ENCODE measurements at places on chromosomes 16 and 17.

GRCh38 chr16:53632526-53632925, 71.1 kb downstream of the RPGRIP1L start:
- DNase-seq: no peak

DNA sequence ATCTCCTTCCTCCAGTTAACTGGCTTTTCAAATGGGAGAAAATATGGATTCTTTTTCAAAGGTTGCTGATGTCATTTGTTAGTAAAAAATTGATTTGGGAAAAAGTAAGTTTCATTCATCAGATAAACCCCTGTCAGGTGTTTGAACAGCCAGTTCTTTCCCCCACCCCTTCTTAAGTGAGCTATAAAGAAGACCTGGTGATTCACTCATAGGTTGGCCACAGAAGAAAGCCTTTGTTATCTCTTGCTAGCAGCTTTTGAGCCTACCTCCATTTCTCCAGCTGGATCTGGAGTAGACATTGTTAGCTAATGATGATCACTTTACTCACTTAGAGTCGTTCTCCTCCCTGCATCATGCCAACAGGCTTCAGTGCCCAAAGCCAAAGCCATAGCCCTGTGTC, 63.0 kb downstream of the NLK start:
- DNase-seq: no peak

- no peak for DNase-seq
Observed at GRCh38 chr17:35618628-35619027, 31.5 kb downstream of the AP2B1 start.

DNA sequence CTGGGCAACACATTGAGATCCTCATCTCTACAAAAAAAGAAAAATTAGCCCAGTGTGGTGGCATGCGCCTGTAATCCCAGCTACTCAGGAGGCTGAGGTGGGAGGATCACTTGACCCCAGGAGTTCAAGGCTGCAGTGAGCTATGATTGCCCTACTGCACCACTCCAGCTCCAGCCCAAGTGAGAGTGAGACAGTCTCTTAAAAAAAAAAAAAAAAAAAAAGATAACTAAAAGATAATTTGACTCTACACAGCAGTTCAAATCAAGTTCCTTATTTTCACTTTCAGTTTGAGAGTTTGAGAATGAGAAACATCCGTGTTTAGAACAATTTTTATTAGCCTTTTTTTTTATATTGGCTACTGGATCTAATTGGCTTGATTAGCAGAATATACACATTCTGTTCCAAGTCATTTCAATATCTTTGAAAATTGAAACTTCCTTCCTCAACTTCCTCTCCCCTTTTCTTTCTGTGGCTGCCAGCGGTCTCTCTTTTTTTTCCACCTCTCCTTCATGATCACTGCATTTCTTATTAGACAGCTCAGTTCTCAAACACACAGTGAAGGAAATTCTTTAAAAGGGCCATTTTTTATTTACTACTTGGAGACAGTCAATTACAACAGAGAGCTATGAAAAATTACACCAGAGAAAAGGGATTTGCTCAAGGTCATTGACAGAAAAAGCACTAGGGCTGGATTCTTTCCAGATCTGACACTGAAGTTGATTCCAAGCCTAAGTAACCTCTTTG, 4.5 kb upstream of the ACSF2 start:
- DNase-seq: no peak

DNA sequence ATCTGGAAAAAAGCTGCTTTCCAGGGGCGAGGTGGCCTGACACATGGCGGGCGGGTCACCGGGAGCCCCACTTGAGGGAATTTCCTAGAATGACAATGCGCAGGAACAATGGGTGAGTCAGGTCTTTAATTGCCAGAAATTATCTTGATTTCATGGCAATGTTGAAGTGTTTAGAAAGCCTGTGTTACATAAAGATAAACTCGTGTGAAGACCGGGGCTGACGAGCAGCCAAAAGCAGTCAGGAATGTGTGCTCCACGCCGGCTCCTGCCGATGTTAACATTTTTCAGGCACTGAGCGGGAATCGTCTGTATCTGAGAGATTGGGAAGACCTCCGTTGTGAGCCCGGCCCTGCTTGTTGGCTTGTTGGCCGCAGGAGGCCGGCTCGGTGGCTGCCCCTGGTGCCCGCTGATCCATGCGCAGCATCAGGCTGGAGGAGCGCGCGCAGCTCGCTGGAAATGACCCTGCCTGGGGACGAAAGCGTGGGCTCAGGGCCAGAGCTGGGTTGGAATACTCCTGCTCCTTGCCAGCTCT, 353.1 kb downstream of the FOXL1 start:
- DNase-seq: no peak

- DNase-seq: no peak
Observed at GRCh38 chr16:83806036-83806435, 1.7 kb upstream of the HSBP1 start.

- no peak for DNase-seq
Observed at GRCh38 chr16:70375636-70376611, 29.2 kb downstream of the DDX19A start.

DNA sequence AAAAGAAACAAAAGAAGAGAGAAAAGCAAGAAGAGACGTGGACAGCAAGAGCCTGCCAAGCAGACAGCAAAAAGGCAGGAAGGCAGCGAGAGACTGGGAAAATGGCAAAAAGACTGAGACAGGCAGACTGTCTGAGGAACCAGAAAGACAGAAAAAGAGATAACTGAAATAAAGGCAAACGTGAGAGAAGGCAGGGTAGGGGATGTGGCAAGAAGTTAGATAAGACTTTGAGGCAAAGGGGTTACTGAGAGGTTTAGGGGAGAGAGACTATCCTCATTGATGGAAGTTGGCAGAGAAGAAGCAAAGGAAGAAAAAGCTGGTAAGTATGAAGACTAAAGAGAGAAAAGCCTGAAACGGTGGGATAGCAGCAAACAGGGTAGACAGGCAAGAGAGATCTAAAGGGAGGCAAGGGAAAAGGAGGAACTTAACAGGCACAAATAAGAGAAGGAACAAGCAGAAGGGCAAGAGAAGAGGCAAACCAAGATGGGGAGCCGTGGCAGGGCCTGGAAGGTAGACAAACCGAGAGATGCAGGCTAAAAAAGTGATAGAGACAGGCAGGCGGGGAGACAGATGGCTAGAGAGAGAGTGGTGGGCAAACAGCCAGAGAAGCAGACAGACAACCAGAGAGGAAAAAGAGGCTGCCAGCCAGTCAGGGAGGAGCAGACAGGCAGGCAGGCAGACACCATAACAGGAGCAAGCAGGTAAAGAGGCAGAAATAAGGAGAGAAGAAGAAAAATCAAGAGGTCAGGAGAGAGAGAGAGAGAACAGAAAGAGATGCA, 7.1 kb upstream of the CHD3 start:
- DNase-seq: no peak

- DNase-seq: peak; percentile 83
Observed at GRCh38 chr16:66484453-66485213, 57.5 kb downstream of the BEAN1 start.

GRCh38 chr16:67163164-67163998, 1.2 kb upstream of the HSF4 start:
- DNase-seq: no peak

- no peak for DNase-seq
Observed at GRCh38 chr17:78706271-78706915, 75.7 kb downstream of the CYTH1 start.

DNA sequence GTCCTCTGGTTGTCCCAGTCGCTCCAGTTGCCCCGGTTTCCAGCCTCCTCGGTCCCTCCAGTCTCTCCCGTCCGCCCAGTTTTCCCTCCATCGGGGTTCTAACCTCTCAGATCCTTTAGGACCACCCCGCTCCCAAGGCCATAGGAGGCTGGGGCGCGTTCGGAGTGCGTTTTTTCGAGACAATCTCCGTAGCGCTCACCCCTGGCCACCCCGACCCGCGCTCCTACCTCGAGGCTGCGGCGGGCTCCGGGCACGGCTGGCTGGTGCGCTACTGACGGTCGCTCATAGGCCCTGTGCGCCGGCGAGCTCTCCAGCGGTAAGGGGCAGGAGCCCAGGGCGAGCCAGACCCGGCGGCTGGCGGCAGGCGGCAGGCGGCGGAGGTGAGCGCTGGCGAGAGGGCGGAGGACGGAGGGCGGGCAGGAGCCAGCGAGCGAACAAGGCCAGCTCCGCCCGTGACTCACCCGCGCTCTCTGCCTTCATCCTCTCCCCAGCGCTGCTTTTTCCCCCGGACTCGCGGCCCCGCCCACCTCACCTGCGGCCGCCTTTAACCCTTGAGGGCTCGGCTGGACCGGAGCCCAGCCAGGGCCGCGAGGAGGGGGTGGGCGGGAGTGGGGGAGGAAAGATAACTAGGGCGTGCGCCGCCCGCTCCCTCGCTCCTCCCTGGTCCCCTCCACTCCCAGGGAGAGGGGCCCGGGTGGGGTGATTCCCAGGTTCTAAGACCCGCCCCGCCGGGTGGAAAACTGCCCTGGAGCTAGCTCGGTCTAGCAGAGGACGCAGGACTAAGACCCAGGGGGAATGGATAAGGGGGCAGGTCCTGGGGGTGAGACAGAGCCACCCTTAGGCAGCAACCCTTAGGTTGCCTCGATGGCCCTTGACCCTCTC, at the start of gene SP6:
TSS of gene SP6 (minus strand) at position 472 of the 882 bp plus-strand sequence. CDS start 2,734 bp downstream, outside the sequence.
- DNase-seq: no peak

- DNase-seq: no peak
Observed at GRCh38 chr17:46001390-46002310, 2.6 kb downstream of the STH start.

DNA sequence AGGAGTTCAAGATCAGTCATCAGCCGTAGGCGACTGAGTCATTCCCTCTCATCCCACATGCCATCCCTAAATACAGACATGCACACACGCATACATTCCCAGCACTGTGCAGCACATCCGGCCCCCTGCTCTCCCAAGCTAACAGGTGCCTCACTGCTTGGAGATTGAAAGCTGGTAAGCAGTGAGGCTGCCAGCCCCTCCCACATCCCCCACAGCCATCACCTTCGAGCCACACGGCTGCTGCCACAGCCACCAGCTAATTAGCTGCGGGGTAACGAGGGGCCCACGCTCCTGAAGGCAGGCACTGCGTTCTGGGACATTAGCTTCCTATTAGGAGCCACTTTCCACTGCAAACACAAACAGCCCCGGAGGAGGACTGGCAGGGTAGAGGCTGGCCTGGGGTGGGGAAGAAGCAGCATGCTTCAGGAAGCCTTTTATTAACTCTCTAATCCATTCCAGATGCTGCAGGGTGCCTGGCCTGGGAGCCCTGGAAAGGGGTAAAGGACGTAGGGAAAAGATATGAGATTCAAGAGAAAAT, 179.6 kb downstream of the CCT6B start:
- no peak for DNase-seq

- DNase-seq: no peak
Observed at GRCh38 chr17:78130437-78131101, at the start of gene TMC8. TMC8 (plus strand) TSS chr17:78130771; CDS start chr17:78131589, 818 bp downstream.

- DNase-seq: no peak
Observed at GRCh38 chr16:86338403-86339115, 171.8 kb upstream of the FOXF1 start.

GRCh38 chr17:66522591-66523272, 220.3 kb downstream of the PRKCA start:
- no peak for DNase-seq

GRCh38 chr16:69784586-69784985, 22.5 kb downstream of the WWP2 start:
- DNase-seq: no peak

DNA sequence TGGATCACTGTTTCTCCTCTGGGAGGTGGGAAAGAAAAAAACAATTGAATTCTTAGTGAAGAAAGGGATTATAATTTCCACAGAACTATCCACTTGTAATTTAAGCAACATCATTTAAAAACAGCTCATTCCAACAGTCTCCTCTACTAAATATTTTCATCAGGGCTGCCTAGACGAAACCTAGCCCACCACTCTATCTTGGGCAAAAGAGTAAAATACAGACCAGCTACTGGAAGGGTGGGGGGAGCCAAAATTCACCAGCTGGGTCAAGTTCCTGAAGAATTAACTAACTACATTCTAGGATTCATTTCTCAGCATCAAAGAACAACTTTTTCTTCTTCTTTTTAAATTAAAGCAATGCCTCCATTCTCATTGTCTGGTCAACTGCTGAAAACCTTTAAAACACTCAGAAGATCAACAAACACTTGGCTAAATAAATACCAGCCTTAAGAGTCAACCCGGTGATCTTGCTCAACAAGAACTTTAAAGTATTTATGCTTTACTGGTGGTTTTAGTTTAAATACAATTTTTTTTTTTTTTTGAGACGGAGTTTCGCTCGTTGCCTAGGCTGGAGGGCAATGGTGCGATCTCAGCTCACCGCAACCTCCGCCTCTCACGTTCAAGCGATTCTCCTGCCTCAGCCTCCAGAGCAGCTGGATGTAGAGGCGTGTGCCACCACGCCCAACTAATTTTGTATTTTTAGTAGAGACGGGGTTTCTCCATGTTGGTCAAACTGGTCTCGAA, 25.2 kb downstream of the KANSL1 start:
- DNase-seq: no peak

DNA sequence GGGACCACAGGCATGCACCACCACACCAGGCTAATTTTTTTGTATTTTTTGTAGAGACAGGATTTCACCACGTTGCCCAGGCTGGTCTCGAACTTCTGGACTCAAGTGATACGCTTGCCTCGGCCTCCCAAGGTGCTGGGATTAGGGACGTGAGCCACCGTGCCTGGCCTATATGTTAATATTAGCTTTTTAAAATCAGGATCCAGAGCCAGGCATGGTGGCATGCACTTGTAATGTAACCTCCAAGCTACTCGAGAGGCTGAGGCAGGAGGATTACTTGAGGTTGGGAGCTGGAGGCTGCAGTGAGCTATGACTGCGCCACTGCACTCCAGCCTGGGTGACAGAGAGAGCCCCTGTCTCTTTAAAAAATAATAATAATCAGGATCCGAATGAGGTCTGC, 8.5 kb upstream of the ADCY7 start:
- DNase-seq: peak; percentile 60

- no peak for DNase-seq
Observed at GRCh38 chr16:30977502-30977901, 7.5 kb upstream of the HSD3B7 start.

- DNase-seq: no peak
Observed at GRCh38 chr17:33657181-33657580, 364.1 kb upstream of the ASIC2 start.

DNA sequence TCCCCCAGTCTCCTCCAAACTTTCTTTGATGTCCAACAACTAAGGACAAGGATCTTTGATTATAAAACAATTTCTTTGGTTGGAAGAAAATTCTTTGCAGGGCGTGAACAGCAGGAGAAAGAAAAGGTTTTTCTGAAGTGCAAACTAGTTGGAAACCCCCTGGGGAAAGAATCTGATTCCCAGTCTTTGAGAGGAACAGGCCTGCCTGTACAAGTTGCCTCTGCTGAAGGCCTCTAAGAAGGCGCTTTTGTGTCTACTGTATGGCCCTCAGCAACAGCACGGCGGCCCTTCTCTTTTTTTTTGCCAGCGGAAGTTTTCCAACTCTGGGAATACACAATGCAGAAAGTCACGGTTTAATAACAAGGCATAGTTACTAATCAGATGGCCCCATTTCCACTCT, 14.0 kb downstream of the RNF43 start:
- DNase-seq: no peak

DNA sequence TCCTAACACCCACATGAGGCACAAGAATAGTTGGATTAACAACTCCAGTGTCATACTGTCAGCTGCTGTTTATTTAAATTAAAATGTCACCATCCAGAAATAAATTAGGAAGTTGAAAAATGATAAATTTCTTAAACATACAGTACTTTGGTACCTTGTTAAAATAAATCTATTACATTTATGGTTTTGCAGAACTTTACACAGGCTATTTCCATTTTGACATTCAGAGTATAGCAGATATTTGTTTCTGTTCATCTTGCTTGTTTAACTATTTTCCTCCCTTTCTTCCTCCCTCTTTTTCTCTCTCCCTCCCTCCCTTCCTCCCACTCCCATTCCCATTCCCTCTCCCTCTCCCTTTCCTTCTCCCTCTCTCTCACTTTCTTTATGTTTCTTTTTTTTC, 310.1 kb downstream of the CDH8 start:
- no peak for DNase-seq

- no peak for DNase-seq
Observed at GRCh38 chr16:15961571-15962090, 12.2 kb downstream of the ABCC1 start.
